Astrocyte (in vitro differentiated cells and primary cell): ENCODE measurements at places on chromosomes 16 and 17.

DNA sequence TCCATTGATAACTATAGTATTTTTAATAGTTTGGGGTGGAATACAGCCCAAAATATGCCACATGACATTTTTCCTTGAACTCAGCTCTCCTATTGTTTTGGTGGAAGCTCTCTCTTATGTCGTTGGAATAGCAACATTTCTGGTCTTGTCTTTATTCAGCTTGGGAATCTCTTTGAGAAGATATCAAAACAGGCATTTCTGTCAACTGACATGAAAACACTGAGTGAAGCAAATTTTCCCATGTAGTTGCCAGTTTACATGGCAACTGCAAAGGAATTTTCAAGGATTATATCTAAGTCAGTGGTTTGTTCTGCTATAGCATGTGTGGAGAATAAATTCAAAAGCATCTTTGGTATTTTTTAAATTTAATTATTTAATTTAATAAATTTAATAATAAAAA, 863.5 kb upstream of the CDH8 start:
- no peak for DNase-seq

GRCh38 chr16:74186561-74186971, 110.0 kb upstream of the PSMD7 start:
- no peak for DNase-seq

- no peak for DNase-seq
Observed at GRCh38 chr17:50425682-50426471, at the start of gene ACSF2. TSS of gene ACSF2 (plus strand) at chr17:50426218. CDS start at chr17:50426262, 44 bp downstream.

- DNase-seq, result no peak
Observed at GRCh38 chr17:58313815-58314705, 14.5 kb downstream of the TSPOAP1 start.

DNA sequence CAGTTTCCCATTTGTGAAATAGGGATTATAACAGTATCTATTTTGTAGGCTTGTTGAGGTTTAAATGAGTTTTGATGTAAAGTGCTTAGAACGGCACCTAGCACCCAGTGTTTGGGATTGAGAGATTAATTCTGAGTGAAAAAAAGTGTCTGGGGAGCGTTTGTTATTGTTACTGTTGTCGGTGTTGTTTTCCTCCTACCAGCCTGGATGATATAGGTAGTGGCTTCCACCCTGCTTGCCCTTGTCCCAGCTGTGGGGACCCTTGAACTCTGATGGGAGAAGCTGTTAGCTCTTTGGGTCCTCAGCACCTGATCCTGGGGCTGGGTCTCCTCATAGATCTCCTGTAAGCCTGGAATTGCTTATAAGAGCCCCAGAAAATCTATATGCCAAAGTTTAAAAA, 4.9 kb downstream of the FMNL1 start:
- DNase-seq, result no peak

DNA sequence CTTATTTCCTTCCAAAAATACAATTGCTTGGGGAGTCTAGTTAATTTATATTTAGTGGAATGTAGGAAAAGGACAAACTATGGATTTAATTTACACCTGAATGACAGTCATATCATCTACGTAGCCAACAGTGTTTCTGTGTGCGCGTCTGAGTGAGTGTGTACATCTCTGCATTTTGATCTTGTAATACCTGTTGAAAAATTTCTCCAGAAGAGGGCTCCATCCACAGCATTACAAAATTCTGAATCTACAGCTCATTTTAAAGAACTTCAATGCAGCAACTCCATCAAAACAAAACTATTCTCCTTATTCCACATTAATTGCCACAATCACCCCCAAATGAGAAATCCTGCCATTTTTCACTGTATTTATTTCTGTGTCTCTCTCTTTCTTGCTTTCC, 3.9 kb downstream of the CDH13 start:
- no peak for DNase-seq

DNA sequence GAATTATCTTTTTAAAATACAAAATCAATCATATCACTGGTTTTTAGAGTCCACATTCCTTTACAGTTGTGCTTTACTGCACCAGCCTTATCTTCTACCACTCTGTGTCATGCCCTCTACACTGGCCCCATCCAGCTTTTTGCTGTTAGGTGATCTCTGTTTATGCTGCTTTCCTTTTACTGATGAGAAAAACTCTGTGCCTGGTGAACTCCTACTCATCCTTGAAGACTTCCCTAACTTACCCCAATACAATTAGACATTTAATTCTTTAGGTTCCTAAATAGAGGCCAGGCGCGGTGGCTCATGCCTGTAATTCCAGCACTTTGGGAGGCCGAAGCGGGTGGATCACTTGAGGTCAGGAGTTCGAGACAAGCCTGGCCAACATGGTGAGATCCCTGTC, 64.6 kb downstream of the MRTFB start:
- no peak for DNase-seq

DNA sequence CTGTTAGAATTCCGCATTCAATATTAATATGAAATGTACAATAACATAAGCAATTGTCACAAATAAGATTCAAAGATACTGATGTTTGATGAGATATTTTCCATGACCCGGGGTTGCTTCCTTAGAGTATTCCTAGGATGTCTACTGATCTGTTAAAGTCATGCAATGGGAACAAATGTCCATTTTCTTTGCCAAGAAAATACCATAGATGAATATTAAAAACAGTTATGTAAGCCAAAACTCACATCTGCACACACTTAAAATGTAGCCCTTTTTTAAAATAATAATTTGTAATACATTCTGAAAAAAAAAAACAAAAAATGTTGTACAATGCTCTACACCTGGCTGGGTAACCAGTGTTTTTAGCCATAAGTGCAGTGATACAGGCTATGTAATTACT, 259.4 kb upstream of the AXIN2 start:
- DNase-seq, result no peak

GRCh38 chr17:12928736-12929135, 89.1 kb downstream of the ELAC2 start:
- DNase-seq, result peak; percentile 11

DNA sequence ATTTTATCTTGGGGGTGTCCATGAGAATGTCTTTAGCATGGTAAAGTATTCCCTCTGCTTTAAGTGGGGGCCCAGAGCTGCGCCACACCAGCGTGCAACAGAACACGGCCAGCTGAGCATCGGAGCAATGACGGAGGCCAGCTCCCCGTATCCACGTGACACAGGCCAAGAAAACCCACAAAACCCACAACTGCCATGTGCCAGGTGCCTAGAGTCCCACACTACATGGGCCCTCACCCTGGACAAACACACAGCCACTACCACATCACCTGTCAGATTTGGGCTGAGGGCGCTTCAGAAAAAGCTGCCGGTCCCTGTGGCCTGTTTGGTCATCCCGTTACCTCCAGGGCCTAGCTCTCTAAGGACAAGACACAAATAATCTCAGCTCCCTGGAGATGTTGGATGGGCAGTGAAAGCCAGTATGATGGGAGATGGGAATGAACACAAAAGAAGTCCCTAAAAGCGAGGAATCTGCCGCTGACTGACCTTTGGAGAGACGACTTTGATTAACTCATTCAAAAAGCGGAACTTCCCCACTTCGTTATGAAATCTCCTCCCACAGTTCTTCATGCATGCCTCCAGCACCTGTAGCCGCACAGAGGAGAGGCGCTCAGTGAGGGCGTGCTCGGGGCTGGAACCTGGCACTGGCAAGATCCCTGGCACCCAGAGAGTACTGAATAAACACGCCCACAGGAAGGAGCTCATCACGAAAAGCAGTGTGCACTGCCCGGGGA, 17.1 kb downstream of the GGA3 start:
- no peak for DNase-seq

DNA sequence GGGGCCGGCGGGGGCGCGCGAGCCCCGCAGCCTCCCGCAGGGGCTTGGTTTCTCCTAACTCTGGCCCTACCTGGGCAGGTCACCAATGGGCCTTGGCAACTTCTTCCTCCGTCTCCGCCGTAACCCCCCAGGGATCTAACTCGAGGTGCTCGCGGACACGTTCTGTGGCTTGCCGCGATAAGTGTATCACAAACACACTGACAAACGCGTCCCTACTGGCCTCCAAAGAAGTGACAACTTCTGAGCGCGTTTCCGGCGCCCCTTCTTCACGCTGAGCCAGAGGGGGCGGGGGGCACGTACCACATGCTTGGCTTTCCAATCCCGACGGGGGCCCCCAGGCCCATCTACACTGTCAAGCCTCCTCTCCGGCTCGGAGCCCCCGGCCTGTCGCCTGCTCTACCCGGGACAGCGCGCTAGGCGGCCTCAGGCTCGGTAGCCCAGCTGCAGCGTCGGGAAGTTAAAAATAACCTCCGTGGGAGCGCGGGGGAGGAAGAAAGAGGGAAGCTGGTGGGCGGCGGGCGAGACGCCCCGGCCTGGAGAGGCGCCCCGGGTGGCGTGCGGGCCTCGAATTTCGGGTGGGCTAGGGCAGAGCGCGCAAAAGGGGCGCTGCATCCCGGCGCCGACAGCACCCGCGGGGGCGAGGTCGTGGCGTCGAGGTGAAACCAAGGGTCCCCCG, 725 bp upstream of the SPHK1 start:
- DNase-seq, result peak; percentile 50

DNA sequence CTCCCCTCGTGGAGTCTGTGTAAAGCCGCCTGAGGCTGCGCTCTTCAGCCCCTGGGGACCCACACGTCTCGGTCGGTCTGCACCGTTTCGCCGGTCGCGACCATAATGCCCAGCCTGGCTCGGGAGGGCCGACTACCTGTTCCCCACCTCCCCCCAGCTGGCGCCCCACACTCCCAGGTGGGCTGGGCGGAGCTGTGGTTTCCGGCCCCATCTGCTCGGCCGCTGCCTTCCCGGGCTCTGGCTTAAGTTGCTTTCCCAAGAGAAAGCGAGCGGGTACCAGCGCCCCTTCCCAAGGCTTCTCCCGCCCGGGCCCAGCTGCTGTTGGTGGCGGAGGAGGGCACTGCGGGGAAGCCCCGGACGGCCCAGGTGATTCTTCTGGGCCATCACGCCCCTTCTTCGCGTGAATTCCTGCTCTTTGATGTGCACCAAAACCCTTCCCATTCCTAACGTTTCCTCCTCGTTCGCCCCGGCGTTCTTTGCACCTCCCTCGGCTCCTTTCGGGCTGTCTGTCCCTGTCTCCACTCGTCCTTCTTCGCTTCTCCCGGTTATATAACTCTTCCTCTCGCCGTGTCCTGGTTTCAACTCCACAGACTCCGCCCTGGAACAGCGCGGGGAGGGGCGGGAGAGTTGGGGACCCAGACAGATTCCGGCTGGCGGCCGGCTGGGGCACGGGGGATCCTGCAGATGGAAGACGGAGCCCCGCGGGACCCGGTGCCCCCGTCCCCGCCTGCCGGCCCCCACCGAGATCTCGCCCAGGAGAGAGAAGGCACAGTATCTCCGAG, 2.0 kb downstream of the KDM6B start:
- peak; percentile 47 for DNase-seq

GRCh38 chr17:29828676-29829284, 101.2 kb downstream of the SSH2 start:
- no peak for DNase-seq

DNA sequence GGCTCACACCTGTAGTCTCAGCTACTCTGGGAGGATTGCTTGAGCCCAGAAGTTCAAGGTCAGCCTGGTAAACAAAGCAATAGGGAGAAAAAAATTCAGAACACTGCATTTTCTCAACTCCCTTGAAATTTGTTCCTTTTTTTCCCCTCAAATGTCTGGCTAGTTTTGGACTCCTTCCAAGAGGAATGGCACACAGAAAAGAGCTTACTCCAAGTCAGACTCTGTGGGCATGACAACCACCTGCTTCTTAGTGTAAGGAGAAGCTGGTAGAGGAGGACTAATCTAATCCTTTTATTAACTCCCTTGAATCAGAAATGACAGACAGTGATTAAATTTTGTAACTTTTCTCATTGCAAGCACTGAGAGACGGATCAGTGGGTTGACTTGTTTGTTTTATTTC, 27.9 kb upstream of the HYDIN start:
- no peak for DNase-seq

- peak; percentile 64 for DNase-seq
Observed at GRCh38 chr17:39763051-39763820, 25.5 kb downstream of the GRB7 start.

DNA sequence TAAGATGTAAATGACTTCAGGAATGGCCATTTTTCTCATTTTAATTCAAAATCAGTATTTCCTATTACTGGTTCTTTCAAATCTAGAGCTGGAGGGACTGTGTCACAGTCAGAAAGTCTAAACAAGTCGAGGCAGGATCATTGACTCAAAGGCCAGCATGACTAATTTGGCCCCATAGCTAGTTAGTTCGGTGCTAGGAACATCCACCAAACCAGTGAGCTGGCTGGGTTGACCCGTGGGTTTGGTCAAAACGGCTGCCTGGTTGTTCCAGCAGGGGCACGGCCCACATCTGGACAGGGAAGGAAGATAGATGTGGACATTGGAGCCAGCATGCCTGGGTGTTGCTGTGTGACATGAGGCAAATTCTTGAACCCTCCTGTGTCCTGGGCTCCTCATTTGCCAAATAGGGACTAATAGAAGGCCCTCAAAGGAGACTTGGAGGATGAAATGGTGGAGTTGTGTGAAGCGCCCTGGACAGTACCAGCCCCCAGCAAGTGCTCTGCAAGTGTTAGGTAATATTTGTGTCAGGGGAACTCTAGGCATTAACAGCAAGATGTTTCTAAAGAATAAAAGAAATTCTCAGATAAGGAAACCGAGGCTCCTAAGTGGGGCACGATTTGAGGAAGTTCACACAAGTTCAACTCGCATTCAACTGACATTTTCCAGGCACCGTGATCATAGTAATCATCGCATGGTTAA, 46.2 kb downstream of the MEOX1 start:
- DNase-seq, result no peak
